ENCODE measurements at places on chromosomes 4 and X.

DNA sequence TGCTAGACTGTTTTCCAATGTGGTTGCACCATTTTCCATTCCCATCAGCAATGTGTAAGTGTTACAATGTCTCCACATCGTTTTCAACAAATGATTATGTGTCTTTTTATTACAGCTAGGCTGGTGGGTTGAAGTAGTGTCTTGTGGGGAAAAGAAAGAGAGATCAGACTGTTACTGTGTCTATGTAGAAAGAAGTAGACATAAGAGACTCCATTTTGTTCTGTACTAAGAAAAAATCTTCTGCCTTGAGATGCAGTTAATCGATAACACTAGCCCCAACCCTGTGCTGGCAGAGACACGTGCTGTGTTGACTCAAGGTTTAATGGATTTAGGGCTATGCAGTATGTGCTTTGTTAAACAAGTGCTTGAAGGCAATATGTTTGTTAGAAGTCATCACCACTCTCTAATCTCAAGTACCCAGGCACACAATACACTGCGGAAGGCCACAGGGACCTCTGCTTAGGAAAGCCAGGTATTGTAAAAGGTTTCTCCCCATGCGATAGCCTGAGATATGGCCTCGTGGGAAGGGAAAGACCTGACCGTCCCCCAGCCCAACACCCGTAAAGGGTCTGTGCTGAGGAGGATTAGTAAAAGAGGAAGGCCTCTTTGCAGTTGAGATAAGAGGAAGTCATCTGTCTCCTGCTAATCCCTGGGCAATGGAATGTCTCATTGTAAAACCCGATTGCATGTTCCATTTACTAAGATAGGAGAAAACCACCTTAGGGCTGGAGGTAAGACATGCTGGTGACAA lies 23.0 kb upstream of the UGT2B15 start:
- no peak for DNase-seq

DNA sequence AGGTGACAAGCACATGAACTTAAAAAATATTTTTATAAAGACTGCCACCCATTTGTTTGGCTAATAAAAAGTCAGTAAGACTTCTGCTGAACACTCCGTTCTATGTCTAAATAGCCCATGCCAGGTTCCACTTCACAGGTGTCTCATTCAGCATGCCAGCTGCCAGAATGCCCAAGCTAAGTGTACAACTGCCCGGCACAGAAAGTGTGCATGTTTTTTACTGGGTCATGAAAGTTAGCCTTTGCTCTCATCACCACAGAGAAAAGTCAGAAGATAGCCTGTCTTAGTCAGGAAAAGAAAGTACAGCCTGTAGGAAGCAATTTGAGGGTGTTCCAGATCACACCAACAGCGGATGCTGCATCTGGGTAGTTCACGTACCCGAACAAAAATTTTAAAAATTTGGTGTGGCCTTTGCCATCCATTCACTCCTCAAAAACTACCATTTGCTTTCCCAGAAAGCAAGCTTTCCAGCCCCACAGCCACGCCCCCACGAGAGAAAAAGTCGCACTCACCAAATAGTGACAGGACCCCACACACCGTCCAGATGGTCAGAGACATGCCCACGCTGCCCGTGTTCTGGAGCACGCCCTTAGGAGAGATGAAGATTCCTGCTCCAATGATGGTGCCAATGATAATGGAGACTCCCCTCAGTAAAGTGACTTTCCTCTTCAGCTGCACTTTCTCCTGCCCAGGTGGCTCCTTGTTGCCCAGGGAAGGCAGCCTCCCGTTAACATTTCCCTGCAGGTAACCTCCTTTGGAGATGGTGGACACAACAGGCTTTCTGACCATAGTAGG lies 671 bp downstream of the SLC7A11 start:
- DNase-seq = no peak

DNA sequence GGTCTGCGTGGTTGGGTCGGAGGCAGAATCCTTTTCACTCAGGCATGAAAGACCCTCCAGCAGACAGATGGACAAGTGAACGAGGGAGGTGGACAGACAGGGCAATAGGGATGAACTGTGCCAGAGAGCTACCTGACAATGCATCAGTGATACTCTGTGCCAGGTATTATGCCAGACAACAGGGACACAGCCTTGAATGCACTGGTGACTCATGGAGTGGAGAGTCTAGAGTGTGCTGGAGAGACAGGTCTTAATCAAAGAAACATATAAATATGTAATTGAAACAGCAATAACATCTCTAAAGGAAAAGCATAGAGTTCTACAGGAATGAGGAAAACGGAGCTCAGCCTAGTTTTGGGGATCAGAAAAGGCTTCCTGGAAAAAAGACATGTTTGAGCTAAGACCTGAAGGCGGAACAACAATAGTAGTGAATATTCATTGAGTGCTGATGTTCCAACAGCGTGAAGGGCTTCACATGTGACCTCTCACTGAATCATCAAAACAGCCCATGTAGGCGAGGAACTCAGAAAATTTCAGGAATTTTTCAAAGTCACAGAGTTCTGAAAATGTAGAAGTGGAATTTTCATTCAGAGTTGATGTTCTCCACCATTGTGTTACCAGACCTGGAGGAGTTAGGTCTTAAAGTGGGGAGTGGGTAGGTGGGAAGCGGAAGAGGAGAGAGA lies 20.0 kb upstream of the FGFBP2 start:
- DNase-seq = no peak

GRCh38 chr4:167003326-167003725 lies 231.0 kb downstream of the SPOCK3 start:
- DNase-seq = peak; percentile 63

DNA sequence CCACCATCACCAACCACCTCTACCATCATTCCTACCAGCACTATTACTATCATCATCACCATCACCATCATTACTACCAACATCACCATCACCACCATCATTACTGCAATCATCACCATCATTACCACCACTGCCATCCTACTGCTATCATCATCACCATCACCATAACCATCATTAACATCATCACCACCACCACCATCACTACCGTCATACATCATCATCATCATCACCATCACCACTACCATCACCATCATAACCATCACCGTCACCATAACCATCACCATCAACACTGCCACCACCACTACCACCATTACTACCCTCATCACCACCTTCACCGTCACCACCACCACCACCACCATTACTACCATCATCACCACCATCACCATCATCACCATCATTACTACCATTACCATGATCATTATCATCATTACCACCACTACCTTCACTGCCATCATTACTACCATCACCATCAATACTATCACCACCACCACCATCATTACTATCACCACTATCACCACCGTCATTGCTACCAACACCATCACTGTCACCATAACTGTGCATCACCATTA lies 71.8 kb downstream of the PSAPL1 start:
- no peak for DNase-seq

DNA sequence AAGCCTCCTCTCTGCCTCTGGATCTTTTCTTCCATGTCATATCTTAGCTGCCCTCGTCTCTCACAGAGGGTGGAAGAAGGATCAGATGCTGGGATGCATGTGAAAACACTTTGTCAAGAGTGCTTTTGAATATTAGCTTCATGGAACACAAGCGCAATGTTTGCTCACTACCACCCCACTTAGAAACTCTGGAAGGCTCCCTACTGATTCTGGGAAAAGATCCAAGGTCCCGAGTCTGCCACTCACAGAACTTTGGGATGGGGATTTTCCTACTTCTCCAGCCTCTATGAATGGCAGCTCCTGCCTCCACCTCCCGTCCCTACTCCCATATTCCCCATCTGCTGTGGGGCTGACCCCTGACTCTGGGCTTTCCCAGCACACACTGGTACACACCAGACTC lies 40.2 kb upstream of the CRMP1 start:
- DNase-seq = peak; percentile 33

- no peak for DNase-seq
Observed at GRCh38 chr4:15339737-15340136, 88.1 kb upstream of the C1QTNF7 start.

DNA sequence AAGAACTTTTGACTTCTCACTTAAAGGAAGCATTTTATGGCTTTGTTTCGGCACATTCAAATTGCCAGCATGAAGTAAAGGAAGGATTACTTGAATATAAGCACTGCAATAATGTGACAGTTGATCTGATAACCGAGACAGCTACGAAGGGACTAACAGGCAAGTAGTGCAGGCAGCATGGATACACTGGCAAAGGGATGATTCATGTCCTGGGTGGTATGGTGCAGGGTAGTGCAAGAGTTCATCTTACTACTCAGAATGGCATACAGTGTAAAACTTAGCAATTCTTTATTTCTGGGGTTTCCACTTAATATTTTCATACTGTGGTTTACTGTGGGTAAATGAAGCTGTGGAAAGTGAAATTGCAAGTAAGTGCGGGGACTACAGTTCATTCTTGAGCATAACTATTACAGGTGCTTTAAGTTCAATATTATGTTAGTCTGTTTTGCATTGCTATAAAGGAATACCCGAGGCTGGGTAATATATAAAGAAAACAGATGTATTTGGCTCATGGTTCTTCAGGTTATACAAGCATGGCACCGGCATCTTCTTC lies 611.8 kb downstream of the SPOCK3 start:
- no peak for DNase-seq

DNA sequence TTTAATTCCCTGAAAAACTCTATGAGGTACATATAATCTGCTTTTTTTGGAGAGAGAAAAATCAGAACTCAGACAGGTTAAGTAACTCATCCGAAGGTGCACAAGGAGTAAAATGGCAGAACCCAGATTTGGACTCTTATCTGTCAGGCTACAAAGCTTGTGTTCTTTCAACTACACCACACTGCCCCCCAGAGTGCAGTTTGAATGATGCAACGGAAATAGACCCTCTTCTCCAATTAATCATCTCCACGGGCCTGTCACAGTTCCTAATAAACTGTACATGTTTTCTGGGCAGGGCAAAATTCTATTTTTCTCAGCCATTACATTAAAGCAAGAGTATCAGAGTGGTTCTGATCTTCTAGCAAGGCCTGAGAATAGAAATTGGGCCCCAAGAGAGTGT lies 35.3 kb upstream of the DCX start:
- peak; percentile 16 for DNase-seq

GRCh38 chr4:40952217-40952616 lies 202.5 kb downstream of the NSUN7 start:
- DNase-seq = no peak

- no peak for DNase-seq
Observed at GRCh38 chr4:14289708-14290107, 662.2 kb upstream of the BOD1L1 start.

DNA sequence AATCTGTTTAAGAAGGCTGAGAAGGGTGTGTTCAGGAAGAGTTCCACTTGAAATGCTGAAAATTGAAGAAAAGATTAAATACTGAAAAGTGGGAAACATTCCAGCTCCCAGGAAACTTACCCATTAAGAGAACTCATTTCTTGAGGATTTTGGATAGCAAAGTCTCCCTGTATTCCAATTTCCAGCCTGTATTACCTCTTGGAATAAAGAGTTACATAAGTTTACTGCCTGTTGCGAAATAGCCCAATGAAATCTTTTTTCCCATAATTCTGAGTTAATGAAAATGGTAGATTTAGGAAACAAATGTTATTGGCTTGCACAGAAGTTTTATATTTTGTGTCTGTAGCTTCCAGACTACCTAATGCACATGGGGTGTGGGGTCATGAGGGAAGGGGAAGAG lies 12.0 kb downstream of the NHSL2 start:
- DNase-seq = no peak

DNA sequence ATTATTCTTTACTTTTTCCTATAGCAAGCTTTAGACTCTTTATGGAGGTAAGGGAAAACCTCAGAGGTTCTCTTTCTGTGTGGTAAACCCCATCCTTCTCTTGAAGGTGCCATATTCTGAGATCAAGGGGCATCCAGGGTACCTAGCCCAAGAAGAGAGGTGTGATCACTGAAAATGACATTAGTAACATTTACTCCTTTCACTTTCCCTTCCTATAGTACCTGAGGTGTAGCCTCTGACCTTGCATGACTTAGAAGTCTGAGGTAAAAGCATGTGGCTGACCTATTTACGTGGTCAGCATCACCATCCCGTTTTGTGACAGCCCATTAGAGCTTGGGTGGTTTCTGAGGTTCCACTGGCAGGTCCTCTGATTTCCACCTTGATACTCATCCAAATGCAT lies 25.7 kb downstream of the SGMS2 start:
- no peak for DNase-seq

DNA sequence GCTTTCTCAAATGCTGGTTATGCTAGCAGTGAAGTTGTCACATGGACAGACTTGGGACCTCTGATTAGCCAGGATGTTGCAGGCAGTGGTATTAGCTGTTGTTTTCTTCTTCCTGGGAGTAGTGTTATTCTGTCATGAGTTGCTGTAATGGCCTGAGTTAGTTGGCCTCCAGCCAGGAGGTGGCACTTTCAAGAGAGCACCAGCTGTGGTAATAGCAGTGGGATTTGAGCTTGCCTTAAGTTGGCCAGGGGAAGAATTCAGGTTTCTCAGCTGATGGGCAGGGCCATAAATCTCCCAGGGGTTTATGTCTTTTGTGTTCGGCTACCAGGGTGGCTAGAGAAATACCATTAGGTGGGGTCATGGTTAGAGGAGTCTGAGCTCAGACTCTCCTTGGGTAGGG lies 132.6 kb downstream of the GLUD2 start:
- DNase-seq = no peak

- DNase-seq = no peak
Observed at GRCh38 chr4:56804551-56804950, 16.9 kb downstream of the SPINK2 start.

- DNase-seq = no peak
Observed at GRCh38 chr4:122842984-122843531, 16.4 kb downstream of the FGF2 start.

GRCh38 chr4:14934704-14935390 lies 67.4 kb upstream of the CPEB2 start:
- DNase-seq = no peak

- DNase-seq = no peak
Observed at GRCh38 chr4:123505095-123506010, 108.8 kb downstream of the SPRY1 start.

GRCh38 chr4:102411408-102411807 lies 66.1 kb upstream of the SLC39A8 start:
- no peak for DNase-seq

DNA sequence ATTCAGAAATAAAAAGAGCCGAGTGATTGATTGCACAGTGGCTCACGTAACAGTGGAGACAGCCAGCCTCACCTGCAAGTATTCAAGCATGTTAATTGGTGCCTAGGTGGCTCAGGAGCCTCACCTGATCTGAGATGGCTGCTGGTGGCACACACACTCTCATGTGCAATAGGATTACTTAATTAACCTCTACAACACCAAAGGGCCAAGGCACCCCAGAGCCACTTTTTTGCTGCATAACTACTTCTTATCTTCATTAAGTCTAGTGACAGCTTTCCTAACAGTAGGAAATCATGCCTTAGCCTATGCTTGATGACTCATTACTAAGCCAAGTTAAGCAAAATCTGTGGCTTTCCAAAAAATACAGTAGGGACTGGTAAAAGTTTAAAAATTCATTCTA lies 117.3 kb upstream of the NOCT start:
- DNase-seq = no peak

DNA sequence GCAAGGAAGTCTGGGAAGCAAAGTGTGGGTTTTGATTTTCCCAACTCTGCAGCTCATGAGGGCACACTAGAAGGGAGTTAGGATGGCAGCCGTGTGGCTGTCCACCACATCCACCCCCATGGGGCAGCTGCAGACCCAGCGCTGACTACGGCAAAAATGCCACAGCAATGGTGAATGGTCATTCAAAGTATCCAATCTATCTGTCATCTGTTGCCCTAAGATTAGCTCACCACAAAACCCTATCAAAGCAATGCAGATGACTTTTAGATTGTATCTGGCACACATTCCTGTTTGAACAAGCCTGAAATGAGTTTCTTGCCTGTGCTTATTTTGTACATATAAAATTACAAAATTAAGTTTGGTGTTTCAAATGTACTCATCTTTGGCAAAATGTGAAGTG lies 29.7 kb upstream of the HPSE start:
- DNase-seq = no peak

- no peak for DNase-seq
Observed at GRCh38 chr4:158032733-158033415, 140.0 kb downstream of the GASK1B start.
